ENCODE measurements at places on chromosomes 11 and 22. TPM values are rescaled to one million over a fixed set of nuclear protein-coding genes. Genes with fewer than 3 reads are reported as not detected.
A peak's percentile ranks its signal among the peaks of the same experiment; 100 is the strongest.

DNA sequence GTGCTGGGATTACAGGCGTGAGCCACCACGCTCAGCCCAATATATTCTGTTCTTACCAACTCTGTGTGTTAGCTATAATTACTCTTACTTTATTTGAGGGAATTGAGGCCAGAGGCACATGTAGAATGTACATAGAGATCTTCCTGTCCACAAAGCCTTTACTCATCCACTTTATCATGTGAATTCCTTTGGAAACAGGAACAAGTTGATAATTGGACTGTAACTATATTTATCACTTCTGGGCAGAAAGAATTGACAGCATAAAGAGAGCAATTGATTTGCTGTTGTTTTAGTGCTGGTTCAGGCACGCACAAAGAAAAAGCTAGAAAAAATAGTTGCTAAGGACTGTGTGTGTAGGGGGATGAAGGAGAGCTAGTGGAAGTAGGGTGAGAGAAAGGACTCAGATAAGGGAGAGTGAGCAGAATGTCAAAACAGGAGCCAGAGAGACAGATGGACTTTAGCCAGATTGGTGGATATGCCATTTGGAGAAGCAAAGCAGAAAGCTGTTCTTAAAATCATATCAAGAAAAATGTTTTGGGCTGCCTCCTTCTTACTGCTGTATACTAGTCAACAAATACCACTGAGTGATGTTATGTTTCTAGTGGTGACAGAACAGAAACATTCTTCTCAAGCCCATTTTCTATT lies 929.8 kb upstream of the CNTN5 start:
- DNase-seq, result no peak

- no peak for DNase-seq
Measured at GRCh38 chr11:60959431-60959830, 7.5 kb upstream of the SLC15A3 start.

DNA sequence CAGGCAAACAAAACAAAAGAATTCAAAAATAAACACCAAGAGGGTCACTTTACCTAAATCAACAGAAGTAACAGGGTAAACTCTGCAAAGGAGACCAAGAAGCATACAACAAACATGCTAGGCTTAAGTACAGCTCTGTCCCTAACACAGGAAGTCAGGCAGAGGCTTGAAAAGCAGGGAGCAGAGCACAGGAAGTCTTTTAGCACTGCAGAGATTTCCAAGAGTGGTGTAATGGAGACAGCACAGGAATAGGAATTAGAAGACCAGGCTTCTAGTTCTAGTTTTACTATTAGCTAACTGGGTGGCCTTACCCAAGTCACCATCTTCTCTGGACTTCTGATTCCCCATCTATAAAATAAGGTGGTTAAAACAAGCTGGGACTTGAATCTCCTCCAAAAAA lies 1.9 kb downstream of the RBFOX2 start:
- DNase-seq, result peak; percentile 27

DNA sequence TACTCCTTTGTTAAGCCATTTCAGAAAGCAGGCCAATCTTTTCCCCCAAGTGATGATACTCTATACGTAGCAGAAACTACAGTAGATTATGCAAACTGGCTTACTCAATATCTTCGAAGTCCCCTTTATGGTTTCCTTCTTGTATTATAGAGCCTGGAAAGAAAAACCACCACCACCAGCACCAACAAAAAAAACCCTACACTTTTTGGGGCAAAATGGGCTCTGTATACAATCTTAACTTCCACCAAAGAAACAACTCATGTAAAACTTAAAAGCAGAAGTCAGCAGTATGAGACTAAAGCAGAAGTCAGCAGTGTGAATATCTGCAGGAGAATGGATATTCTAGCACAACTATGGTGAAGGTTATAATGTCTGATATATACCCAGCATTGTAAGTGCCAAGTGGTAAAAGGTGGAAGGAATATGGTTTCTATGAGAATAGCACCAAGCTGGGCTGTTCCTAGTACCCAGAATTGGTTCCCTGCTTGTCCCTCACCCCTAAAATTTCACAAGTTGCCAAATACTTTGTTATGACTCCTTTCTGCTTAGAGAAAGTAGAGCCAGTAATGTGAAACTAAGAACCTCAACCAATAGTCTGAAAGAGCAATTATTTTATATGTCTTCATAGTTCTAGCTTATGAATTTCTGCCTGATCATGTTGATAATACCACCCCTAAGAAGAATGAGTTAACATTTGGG lies 252.1 kb downstream of the SBF2 start:
- no peak for DNase-seq

- peak; percentile 68 for DNase-seq
Measured at GRCh38 chr11:61616434-61616833, 35.6 kb upstream of the SYT7 start.

DNA sequence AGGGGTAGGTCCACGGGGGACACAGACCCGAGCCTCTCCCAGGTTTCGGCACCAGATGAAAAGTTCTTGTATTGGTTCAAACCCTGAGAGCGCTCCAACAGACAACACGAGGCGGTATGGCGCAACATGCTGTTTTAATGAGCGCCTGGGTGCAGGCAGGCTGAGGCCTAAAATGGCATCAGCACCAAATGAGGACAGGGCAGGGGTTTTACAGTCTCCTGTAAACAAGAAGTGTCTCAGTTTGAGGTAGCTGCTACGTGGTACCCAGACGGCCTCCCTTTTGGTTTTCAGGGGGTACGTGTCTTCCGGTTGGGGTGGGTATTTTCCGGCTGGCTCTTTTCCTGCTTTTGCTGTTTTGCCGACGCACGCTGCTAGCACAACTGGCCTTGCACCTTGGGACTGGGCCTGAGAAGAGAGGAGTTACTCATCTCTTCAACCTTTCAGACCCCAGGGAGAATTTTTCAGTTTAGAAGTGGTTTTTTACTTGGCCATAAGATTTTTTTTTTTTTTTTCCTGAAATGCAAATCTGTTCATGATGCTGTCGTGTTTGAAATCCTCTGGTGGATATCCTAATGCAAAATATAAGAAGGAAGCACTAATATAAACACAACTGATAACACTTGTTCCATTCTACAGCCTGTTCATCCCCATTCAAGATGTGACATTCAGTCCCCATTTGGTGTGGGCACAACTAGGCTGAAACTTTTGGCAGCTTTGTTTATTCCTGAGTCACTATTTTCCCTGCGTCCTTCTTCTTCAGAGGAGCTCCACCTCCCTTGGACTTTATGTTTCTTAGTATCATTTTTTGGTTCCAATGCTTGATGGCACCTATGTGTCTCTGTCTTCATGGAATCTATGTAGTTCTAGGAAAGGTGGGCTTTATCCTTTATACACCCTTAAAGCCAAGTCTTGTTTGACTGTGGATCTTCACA lies 6.5 kb downstream of the PPFIBP2 start:
- DNase-seq, result no peak

GRCh38 chr11:116336540-116336939 lies 436.2 kb downstream of the BUD13 start:
- no peak for DNase-seq

DNA sequence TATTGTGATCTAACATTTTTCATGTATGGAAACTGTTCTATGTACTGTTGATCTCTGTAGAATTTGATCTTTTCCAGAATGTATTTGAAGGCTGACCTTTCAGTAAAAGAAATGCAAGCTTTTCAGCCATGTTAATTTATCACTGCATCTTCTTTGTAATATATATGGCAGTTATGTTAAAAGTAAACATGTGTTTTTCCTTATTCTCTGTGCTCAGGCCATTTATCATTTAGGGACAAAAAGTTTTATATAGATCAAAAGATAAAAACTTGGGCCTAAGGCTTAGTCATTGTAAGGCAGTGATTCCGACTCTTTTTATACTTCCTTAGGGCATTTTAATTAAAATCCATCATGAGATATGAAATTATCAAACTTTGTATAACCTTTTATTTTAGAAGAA lies 48.7 kb downstream of the KDM2A start:
- DNase-seq, result no peak

DNA sequence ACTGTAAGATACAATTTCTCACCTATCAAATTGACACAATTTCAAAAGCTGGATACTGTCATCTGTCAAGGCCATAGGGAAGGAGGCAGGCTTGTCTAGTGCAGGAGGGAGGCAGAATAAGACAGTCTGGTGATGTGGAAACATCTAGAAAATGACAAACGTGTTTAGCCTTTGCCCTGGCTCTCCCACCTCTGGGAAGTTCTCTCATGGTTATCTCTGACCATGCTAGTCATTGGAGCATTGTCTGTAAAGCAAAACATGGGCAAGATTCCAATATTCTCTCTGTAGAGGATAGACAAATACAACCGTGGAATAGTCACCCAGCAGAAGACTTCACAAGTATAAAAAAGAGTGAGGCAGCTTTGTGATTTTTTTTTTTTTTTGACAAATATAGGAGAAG lies 9.1 kb upstream of the SERHL2 start:
- DNase-seq, result no peak

DNA sequence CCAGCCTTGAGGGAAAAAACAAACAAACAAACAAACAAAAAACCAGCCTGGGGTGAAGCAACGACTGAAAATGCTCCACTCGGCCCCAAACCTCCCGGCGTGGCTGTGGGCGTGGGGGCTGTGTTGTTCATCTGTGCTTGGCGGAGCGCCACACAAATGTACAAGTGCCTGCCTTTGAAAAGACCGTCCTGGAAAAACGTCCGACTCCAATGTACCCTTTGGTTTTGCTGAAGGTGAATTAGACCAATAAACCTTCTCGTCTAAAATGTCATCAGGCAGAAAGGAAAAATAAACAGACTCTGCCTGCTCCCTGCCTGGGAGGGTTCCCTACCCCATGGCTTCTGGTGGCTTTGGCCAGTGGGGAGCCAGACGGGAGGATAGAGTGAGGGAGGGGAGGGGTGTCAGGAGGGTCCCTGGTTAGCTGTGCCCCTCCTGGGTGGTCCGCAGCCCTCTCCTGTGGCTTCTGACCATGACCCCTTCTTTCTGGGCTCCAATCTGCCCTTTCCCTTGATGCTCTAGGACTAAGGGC lies 93.9 kb downstream of the TRMU start:
- DNase-seq, result no peak

DNA sequence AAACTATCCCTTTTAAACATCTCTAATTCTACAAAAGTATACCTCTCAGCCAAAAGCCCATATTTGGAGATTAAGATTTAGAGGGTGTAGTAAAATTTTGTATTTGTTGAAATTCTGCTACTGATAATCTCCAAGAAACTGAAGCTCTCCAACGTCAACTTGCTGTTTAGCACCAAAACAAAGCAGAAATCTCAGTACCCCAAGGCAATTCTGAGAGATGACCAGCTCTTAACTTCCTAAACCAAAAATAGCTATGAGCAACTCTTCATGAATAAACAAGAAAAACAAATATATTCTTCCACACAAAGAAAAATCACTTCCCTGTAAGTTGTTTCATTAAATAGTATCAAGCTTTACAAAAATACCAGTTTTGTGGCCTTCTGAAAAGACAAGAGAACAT lies 13.3 kb downstream of the RRAS2 start:
- no peak for DNase-seq

DNA sequence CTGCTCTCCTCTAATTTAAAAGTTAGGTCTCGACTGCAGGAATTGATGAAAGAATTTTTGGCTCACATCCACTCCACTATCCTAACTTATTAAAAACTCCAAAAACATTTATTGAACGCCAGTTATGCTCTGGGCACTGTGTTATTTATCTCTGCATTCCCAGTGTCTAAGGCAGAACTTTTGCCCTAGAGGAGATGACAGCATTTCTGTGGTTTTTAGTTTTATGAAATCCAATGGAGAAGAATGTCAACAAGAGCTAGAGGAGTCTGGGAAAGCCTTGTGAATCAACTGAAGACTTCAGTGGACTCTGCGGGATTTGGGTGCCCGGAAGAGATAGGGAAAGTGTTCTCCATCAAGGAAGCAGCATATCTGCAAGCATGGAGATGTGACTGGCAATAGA lies 217.0 kb upstream of the PGR start:
- DNase-seq, result peak; percentile 20

GRCh38 chr22:33467620-33468095 lies 409.5 kb upstream of the SYN3 start:
- no peak for DNase-seq

- DNase-seq, result peak; percentile 70
Measured at GRCh38 chr11:8342821-8343681, 79.4 kb upstream of the LMO1 start.

GRCh38 chr11:43072096-43072495 lies 239.7 kb upstream of the API5 start:
- DNase-seq, result no peak

- no peak for DNase-seq
Measured at GRCh38 chr22:18146389-18146753, 3.6 kb upstream of the USP18 start.

- DNase-seq, result no peak
Measured at GRCh38 chr22:35379146-35379993, 1.5 kb upstream of the HMOX1 start.

The PANX1 gene
- 30.9 TPM for polyA plus RNA-seq

The KIF18A gene
- polyA plus RNA-seq, result 6.8 TPM

The TRIM6 gene
- not detected for polyA plus RNA-seq

The TRIM48 gene
- not detected for polyA plus RNA-seq

The AMPD3 gene
- polyA plus RNA-seq, result 5.3 TPM

The HOATZ gene
- polyA plus RNA-seq, result not detected

The NPAS4 gene
- polyA plus RNA-seq, result not detected
